ENCODE measurements at places on chromosomes 7 and 10.
A peak's percentile ranks its signal among the peaks of the same experiment; 100 is the strongest.

GRCh38 chr10:56316603-56317002 lies 44.5 kb downstream of the ZWINT start:
- no peak for DNase-seq

DNA sequence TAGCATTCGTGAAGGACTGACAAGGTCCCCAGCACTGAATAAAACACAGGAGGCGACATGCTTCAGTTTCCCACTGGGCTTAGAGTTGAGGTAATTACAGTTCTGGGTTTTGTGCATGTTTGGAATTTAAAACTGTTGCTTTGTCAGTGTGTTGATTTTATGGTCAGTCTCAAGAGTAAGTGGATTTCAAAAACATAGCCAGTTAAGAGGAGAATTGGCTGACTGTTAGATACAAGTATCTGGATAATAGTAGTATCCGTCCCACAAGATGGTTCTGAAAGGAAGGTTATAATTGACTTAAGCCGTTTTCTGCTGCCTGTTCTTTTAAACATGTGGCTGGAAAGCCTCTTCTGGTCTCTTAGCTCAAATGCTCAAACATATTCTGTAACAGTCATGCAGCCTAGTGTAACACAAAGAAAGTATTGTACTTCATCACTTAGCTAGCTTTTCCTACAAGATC lies 170.9 kb downstream of the POLR1F start:
- DNase-seq = no peak

DNA sequence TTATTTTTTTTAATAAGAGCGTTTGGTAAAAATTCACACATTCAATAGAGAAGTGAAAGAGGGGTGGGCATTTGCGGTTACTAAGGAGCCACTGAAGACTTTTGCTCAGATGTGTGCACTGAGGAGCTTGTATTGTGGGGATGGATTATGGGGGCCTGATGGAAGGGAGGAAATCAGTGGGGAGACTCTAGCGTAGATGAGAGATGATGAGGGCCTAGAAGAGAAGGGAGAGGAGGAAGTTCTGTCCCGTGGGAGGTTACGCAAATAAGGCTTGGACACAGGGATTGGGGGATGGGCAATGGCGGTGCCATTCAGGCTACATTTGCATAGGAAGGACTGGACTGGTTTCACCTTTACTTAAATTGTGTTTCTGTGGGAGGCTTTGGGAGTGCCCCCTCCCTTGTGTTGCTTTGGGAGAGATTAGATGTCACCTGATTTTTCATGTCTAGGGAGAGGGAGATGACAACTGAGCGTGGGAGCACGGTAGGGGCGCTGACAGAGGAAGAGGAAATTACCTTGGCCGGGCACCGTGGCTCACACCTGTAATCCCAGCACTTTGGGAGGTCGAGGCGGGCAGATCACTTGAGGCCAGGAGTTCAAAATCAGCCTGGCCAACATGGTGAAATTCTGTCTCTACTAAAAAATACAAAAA lies 2.2 kb upstream of the HIP1 start:
- DNase-seq = no peak

DNA sequence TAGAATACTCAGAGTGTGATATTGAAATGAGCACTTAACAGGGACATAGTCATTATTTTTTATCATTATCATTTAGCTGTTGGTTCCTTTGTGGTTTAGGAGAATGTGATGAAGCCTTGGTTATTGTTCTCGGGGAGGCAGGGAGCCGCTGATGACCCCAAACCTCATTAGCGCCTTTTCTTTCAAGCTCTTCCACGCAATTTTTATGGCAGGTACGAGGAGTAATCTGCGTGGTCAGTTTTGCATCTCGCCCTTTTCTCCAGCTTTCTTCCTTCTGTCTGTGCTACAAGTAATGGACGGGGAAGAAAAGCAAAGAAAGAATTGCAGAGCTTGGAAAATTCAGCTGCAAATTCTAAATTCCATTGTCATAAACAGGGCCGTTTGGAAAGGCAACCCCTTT lies 338.4 kb downstream of the GLRX3 start:
- no peak for DNase-seq

GRCh38 chr7:35694161-35694783 lies 663 bp downstream of the HERPUD2 start:
- peak; percentile 43 for DNase-seq

GRCh38 chr7:36448781-36449379 lies 59.2 kb downstream of the ANLN start:
- peak; percentile 44 for DNase-seq

Data from ACHN (cell line).